ENCODE measurements at places on chromosomes 4 and X. TPM values are rescaled to one million over a fixed set of nuclear protein-coding genes. Genes with fewer than 3 reads are reported as not detected.

- no peak overlapping the region for H3K4me3 ChIP-seq
- no peak overlapping the region for H3K27ac ChIP-seq
- no peaks in the 10 kb centered on the region for H3K36me3 ChIP-seq
- H3K27me3 ChIP-seq, result no peaks in the 10 kb centered on the region
Measured at GRCh38 chr4:141739636-141740035, 103.3 kb downstream of the IL15 start.

The REPS2 gene
- total RNA-seq, result 36.3 TPM

GRCh38 chrX:142186103-142186502, 19.0 kb downstream of the MAGEC2 start:
- DNase-seq, result no peak
- H3K4me1 ChIP-seq, result no peaks in the 10 kb centered on the region
- H3K36me3 ChIP-seq, result no peaks in the 10 kb centered on the region
- H3K4me3 ChIP-seq, result no peak overlapping the region
- H3K27me3 ChIP-seq, result no peaks in the 10 kb centered on the region

The AFF2 gene
- 5.7 TPM for total RNA-seq

GRCh38 chr4:7398788-7399439, 35.8 kb downstream of the PSAPL1 start:
- H3K27me3 ChIP-seq, result no peaks in the 10 kb centered on the region
- H3K4me3 ChIP-seq, result no peak overlapping the region
- H3K4me1 ChIP-seq, result no peaks in the 10 kb centered on the region
- DNase-seq, result peak; percentile 12

DNA sequence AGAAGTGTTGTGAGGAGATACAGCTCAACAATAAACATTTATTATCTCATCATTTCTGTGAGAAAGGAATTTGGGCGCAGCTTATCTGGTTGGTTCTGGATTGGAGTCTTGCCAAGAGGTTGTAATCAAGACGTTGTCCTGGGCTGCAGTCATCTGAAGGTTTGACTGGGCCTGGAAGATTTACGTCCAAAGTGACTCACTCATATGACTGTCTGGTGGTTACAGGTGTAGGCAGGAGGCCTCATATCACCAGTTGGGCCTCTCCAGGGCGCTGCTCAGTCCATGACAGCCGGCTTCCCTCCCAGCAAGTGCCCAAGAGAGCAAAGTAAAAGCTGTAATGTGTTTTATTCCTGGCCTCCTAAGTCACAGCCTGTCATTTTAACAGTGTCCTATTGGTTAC, 106.3 kb downstream of the USP46 start:
- H3K4me3 ChIP-seq, result no peak overlapping the region
- H3K36me3 ChIP-seq, result no peaks in the 10 kb centered on the region
- DNase-seq, result no peak
- no peaks in the 10 kb centered on the region for H3K4me1 ChIP-seq
- no peak overlapping the region for H3K27ac ChIP-seq

DNA sequence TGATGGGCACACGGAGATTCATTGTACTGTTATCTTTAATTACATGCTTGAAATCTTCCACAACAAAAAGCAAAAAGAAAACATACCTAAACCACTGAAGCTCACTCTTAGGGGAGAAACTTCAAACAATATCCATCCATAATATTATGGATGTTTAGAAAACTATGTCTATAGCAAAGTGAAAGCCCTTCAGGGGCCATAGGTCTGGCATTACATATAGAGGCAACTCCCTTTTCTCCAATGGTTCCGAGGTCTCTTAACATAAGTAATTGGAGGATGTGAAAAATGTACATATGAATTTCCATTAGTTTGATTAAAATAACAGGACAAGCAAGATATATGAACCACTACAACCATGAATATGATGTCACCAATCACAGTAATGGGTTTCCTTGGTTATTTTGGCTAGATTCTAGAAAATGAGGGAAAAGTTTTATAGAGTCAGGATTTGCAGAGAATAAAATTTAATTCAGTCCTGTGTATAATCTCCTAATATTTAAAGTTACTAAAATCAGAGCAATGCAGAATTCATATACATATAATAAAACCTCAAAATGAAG, 10.8 kb downstream of the UGDH start:
- H3K36me3 ChIP-seq, result peaks cover 10% of the 10 kb centered on the region
- H3K4me1 ChIP-seq, result no peaks in the 10 kb centered on the region
- no peak overlapping the region for H3K27ac ChIP-seq
- DNase-seq, result no peak
- no peaks in the 10 kb centered on the region for H3K27me3 ChIP-seq

The NPNT gene
- 78.3 TPM for total RNA-seq

DNA sequence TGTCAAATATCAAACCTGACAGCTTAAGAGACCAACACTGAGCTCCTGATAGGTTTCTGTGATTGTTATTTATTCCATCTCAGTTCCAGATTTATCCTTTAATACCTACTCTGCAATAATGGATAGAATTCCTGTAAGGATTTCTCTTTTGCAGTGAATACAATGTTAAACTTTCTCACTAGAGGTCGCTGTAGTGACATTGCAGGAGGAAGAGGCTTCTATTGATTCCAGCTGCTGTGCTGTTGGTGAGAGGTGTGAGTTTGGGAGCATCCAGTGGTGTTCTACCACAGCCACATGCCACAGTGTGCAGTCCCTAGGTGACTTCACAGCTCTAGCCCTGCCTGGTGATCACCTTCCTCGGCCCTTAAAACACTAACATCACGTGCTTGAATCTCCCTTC, 34.6 kb upstream of the DCAF8L2 start:
- no peak overlapping the region for H3K4me3 ChIP-seq
- H3K27me3 ChIP-seq, result no peaks in the 10 kb centered on the region
- H3K36me3 ChIP-seq, result no peaks in the 10 kb centered on the region
- H3K4me1 ChIP-seq, result no peaks in the 10 kb centered on the region
- H3K27ac ChIP-seq, result no peak overlapping the region
- DNase-seq, result peak; percentile 40

The RAB33A gene
- total RNA-seq, result 2.9 TPM

GRCh38 chr4:20538905-20539304, 161.4 kb upstream of the PACRGL start:
- no peak overlapping the region for H3K27ac ChIP-seq
- H3K4me3 ChIP-seq, result no peak overlapping the region
- H3K27me3 ChIP-seq, result no peaks in the 10 kb centered on the region
- DNase-seq, result no peak
- no peaks in the 10 kb centered on the region for H3K36me3 ChIP-seq

GRCh38 chr4:58809948-58810347, 1699.8 kb upstream of the IGFBP7 start:
- no peaks in the 10 kb centered on the region for H3K4me1 ChIP-seq
- H3K27ac ChIP-seq, result no peak overlapping the region
- H3K36me3 ChIP-seq, result no peaks in the 10 kb centered on the region
- no peak for DNase-seq
- H3K27me3 ChIP-seq, result no peaks in the 10 kb centered on the region

The DMRTC1 gene
- 0.41 TPM for total RNA-seq

GRCh38 chr4:140252742-140253555, 99.0 kb upstream of the MAML3 start:
- peak overlapping the region; percentile 73 for H3K27ac ChIP-seq
- H3K4me1 ChIP-seq, result no peaks in the 10 kb centered on the region
- peak overlapping the region; percentile 42 for H3K4me3 ChIP-seq
- H3K36me3 ChIP-seq, result no peaks in the 10 kb centered on the region
- no peaks in the 10 kb centered on the region for H3K27me3 ChIP-seq
- peak; percentile 91 for DNase-seq

DNA sequence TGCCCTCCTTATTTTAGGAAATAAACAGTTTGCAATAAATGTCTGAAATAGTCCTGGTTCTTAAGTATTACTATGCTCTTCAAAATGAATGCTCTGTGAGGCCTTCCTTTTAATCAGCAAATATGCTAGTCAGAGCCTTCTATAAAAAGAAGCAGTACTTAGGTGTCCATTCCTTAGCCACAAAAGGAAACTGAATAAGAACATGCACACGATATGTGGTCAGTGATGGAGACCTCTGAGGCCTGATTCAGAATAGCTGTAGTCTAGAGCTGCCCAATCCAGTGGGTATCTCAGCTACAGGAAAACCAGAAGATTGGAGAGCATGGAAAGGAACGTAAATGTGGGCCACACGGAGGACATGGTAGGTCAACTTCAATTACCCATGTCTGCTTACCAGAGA, 141.8 kb downstream of the RASL11B start:
- H3K36me3 ChIP-seq, result no peaks in the 10 kb centered on the region
- DNase-seq, result no peak
- H3K27me3 ChIP-seq, result no peaks in the 10 kb centered on the region
- no peak overlapping the region for H3K4me3 ChIP-seq
- H3K4me1 ChIP-seq, result peaks cover 5% of the 10 kb centered on the region

The SLC34A2 gene
- 694 TPM for total RNA-seq

DNA sequence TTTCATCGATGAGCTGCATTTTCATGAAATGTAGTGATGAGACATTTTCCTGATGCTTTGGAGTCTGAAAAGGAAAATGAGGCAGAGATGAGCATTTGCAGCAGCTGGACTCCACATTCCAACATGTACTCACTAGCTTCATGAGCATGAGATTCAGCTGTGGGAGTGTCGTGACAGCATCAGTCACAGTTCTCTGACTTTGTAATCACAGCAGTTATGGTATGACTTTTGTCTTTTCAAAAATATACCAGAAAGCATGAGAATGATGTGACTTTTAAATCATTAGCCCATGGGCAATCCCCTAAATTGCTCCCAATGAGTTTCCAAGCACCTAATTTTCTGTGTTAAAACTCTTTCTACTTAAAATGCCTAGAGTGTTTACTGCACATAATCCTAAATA, 18.3 kb upstream of the MSL3 start:
- no peak overlapping the region for H3K27ac ChIP-seq
- no peaks in the 10 kb centered on the region for H3K36me3 ChIP-seq
- H3K4me1 ChIP-seq, result no peaks in the 10 kb centered on the region
- H3K4me3 ChIP-seq, result no peak overlapping the region
- no peak for DNase-seq

DNA sequence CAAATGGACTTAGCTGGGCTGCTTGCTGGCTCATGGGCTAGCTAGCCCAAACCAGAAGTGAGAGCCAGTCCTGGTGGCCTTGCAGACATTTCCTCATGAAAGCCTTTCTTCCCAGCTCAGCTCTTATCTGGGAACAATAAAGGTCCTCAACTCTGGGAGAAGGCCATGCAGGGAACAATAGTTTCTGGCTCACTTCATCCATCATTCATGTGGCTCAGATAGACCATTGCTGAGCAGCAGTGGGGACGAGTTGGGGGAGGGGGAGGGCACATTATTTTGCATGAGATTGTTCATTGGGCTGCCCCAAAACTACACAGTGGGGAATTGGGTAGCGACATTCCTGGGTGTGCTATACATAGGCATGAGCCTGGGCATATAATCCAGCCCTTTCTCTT, 47.6 kb downstream of the NHSL2 start:
- H3K4me1 ChIP-seq, result no peaks in the 10 kb centered on the region
- DNase-seq, result no peak
- no peaks in the 10 kb centered on the region for H3K27me3 ChIP-seq
- no peak overlapping the region for H3K4me3 ChIP-seq

DNA sequence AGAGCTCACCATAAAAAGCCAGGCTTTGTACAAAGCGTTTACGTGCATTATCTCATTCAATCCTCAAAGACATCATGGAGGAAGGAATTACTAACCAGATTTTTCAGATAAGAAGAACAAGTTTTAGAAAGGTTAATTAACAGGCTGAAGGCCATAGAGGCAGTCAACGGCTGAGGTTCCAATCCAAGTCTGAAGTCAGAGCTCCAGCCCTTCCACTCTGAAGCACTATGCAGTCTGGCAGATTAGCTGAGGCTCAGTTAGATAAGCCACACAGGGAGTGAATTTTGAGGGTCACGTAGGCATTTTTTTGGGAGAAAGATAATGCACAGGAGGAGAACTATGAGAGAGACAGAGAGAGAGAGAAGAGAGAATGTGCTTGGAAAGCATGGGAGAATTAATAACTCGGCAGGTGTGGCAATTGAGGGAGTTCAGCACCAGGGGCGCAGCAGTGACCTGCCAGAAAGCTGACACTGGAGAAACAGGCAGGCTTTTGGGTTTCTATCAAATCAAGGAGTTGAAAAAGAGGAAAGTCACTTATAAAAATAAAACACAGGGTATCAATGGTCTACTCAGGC, 116.5 kb upstream of the NAP1L5 start:
- H3K27me3 ChIP-seq, result no peaks in the 10 kb centered on the region
- H3K27ac ChIP-seq, result no peak overlapping the region
- DNase-seq, result no peak
- H3K4me1 ChIP-seq, result no peaks in the 10 kb centered on the region
- no peaks in the 10 kb centered on the region for H3K36me3 ChIP-seq
- no peak overlapping the region for H3K4me3 ChIP-seq

GRCh38 chrX:37922928-37923327, 75.6 kb upstream of the DYNLT3 start:
- no peaks in the 10 kb centered on the region for H3K27me3 ChIP-seq
- no peaks in the 10 kb centered on the region for H3K4me1 ChIP-seq
- DNase-seq, result no peak

The CTSO gene
- total RNA-seq, result 40.3 TPM

DNA sequence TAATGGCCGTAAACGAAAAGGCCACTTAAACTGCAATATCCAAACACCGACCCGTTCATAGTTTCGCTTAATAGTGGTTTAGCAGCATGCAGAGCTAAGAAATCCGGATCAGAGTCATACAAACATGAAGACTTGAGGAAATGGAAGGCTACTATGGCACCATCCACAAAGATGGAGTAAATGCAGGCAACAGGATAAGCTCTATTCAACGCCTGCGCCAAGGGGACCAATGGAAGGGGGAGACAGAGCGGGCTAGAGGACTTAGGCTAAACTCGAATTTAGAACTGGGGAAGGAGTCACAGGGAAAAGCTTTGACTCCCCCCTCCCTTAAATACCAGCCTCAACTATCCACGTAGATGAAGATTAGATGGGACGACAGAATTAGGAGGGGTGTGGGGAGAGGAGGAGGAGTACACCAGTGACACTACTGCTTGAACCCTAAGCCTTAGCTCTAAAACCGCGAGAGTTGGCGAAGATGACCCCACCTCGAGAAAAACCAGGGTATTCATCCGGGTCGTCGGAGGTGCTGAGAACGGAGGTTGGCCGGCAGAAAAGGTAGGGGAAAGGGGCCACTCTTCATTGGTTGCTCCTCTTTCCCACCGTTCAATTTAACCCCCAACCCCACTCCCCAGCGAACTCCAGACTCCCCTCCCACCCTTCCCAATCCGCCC, 3.5 kb downstream of the HUWE1 start:
- H3K4me3 ChIP-seq, result peak overlapping the region; percentile 86
- no peaks in the 10 kb centered on the region for H3K36me3 ChIP-seq
- H3K4me1 ChIP-seq, result no peaks in the 10 kb centered on the region
- peak overlapping the region; percentile 92 for H3K27ac ChIP-seq

The CPE gene
- 87.7 TPM for total RNA-seq

The GLOD5 gene
- total RNA-seq, result 0.94 TPM

The GAGE12E gene
- total RNA-seq, result not detected

DNA sequence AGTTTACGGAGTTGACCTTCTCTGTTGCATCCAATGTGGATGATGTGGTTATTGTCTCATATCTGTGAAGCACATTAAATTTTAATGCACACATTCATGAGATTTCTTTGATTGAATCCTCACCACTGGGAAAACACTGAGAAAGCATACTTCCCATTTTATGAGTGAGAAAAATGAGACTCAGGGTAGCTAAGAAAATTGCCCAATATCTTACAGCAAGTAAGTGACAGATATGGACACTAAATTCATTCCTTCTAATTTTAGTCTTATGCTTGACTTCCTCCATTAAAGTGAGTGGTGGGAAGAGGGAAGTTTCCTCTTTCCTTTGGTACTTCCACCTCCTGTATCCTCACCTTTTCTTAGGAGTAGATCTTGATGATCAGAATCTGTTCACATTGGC, 504.8 kb upstream of the BOD1L1 start:
- no peaks in the 10 kb centered on the region for H3K27me3 ChIP-seq
- no peak for DNase-seq
- H3K4me1 ChIP-seq, result no peaks in the 10 kb centered on the region
- no peak overlapping the region for H3K4me3 ChIP-seq

- H3K36me3 ChIP-seq, result no peaks in the 10 kb centered on the region
- peak overlapping the region; percentile 83 for H3K4me3 ChIP-seq
- peaks cover 7% of the 10 kb centered on the region for H3K4me1 ChIP-seq
- H3K27me3 ChIP-seq, result no peaks in the 10 kb centered on the region
- DNase-seq, result peak; percentile 79
Measured at GRCh38 chr4:148444296-148445070, 2.3 kb upstream of the NR3C2 start.

All from kidney (tissue), 22 donors.